ENCODE measurements at places on chromosomes 5 and 9.

DNA sequence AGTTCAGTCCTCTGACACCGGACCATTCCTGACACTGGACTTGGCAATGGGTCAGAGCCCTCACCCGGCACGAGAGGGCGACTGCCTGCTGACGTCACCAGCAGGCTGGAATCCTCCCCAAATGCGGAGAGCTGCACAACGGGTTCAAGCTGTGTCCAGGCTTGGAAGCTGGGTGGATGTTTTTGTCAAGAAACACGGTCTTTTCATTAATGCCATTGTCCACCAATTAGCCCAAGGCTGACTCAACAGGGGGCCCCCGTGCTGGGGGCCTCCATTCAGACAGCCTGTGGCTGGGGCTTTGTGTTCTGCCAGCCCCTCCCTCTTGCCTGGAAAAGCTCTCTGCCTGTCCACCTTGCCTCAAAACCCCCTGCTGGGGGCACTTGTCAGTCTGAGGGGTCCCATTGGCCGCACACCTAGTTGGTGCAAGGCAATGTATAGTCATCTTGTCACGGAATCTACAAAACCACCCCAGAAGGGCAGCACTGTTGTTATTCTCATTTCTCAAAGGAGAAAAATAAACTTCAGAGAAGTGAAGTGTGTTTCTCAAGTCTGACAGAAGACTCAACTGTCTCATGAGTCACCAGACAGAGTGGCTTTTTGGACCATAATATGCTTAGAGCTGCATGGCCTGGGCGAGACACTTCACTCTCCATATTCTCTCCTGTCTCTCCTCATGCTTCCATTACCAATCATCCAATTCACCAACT is 24.6 kb downstream of the NDUFA8 start:
- no peak for DNase-seq

GRCh38 chr5:96509721-96510350 is 76.8 kb upstream of the PCSK1 start:
- DNase-seq = no peak

- no peak for DNase-seq
Measured at GRCh38 chr5:55176176-55176818, 3.3 kb upstream of the CDC20B start.

DNA sequence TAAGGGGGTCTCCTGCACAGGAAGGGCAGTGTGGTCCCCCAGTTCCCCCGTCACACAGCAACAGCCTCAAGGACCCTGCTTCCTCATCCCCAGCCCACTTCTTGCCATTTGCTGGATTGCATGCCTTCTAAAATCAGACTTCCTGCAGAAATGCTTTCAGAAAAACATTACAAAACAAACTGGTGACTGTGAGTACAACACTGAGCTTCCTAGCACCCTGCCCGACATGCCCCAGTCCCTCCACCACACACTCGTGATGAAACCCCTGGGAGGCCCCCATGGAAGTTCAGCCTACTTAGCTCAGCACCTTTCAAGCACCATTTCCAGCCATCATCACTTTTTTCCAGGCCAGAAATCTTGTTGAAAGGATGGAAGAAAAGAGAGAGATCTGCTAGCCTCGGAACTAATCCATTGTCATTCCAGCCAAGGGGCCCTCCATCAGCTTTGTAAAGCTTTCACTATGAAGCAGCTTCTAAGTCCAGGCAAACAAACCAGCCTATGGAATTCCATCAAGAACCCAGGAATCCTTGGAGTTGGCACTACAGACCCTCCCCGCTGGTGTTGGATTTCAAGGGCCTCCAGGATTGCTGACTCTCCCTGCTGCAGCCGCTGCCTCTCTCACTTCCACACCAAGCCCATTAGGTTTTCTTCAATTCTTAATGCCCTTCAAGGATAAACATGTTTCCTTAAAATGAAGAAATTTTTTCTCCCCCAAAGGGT is 114.6 kb downstream of the C5orf15 start:
- DNase-seq = no peak

- no peak for DNase-seq
Measured at GRCh38 chr9:130518943-130519799, 60.2 kb upstream of the FUBP3 start.

DNA sequence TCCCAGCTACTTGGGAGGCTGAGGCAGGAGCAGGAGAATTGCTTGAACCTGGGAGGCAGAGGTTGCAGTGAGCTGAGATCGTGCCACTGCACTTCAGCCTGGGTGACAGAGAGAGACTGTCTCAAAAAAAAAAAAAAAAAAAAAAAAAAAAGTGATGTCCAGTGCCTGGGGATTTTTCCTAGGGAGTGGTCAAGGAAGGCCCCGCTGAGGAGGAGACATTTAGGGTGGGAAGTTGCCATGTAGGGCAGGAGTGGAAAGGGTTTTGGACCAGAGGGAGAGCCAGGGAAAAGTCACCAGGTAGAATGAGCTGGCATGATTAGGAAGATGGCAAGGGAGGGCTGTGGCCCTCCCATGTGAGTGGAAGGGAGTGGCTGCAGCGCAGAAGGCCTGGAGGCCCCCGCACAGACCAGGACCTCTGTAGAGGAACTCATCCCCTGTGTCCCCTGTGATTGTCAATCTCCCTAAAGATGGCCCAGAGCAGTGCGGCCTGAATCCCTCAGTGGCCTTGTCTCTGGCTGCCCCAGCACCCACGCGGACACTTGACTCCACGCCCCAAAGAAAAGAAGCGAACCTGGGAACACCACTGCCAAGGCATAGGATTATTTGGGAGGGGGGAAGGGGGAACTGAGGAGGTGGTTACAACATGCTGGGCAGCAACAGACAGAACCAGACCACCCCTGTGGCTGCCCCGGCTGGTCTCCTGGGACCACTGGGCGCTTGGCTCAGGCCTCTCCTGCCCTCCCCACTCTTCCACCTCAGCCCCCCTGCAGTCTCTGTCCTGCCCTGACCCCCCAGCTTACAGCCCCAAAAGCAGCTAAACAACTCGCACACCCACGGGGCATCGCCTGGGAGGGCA is 2.6 kb upstream of the SQSTM1 start:
- no peak for DNase-seq

- no peak for DNase-seq
Measured at GRCh38 chr5:52708463-52708862, 79.3 kb upstream of the ITGA1 start.
